ENCODE measurements at places on chromosomes 2 and 18.

GRCh38 chr2:180359522-180360282 is 352.6 kb upstream of the CWC22 start:
- no peak for DNase-seq

- DNase-seq, result no peak
These were observed 492.1 kb upstream of the CNTNAP5 start for GRCh38 chr2:123532994-123533393.

GRCh38 chr2:101805152-101806088 is 107.9 kb downstream of the MAP4K4 start:
- DNase-seq, result no peak

DNA sequence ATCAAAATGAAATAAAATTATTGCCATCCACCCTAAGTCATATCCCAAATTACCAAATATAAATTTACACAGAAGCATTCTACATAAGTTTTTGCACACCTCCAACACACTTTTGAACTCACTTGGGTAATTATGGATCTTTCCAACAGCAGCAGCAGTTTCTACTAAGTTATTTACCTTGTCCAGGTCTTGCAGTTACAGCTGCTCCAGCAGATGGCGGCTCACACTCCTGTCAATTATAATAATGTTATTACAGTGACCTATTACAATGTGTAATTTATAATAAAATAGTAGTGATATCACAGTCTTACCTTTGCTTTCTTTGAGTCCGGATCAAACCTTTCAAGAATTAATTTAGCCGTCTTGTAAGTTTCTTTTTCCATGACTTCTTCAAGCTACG is 37.9 kb downstream of the LNPK start:
- no peak for DNase-seq

GRCh38 chr18:39464006-39464405 is 1898.4 kb upstream of the CELF4 start:
- DNase-seq, result no peak

DNA sequence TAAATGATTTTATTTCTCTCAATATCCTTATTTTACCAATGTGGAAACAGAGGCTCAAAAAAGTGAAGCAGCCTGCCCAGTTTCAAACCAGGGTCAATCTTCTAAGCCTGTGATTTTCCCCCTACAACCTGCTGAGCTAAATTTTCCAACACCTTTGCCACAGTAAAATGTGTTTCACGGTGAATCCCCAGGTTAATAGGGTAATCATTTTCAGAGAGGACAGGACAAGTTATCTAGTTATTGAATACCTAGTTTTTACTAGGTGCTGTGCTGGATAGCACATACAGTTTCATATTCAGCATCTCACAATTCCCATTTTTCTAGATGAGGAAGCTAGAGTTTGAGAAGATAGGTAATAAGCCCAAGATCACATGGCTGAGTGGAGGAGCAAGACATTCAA is 236.6 kb downstream of the PTH2R start:
- no peak for DNase-seq

DNA sequence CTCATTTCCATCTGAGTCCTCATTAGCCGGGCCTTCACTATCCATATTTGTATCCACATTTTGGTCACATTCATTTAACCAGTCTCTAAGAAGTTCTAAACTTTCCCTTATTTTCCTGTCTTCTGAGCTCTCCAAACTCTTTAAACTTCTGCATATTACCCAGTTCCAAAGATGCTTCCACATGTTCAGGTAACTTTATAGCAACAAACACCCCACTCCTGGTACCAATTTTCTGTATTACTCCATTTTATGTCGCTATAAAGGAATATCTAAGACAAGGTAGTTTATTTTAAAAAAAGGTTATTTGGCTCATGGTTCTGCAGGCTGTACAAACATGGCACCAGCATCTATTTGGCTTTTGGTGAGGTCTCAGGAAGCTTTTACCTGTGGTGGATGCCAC is 38.8 kb upstream of the AGFG1 start:
- DNase-seq, result no peak

- DNase-seq, result no peak
These were observed 161.3 kb downstream of the SPP2 start for GRCh38 chr2:234211797-234212196.

Data from stimulated activated CD8-positive, alpha-beta memory T cell treated with anti-CD3 and anti-CD28 coated beads, Interleukin-15, amount 100 ng/mL, for 1 hour (primary cell).